ENCODE measurements at places on chromosomes 7 and 10.

GRCh38 chr7:42012786-42013360 lies 224.1 kb downstream of the GLI3 start:
- DNase-seq = no peak

GRCh38 chr10:62492012-62492869 lies 118.1 kb downstream of the ZNF365 start:
- no peak for DNase-seq

DNA sequence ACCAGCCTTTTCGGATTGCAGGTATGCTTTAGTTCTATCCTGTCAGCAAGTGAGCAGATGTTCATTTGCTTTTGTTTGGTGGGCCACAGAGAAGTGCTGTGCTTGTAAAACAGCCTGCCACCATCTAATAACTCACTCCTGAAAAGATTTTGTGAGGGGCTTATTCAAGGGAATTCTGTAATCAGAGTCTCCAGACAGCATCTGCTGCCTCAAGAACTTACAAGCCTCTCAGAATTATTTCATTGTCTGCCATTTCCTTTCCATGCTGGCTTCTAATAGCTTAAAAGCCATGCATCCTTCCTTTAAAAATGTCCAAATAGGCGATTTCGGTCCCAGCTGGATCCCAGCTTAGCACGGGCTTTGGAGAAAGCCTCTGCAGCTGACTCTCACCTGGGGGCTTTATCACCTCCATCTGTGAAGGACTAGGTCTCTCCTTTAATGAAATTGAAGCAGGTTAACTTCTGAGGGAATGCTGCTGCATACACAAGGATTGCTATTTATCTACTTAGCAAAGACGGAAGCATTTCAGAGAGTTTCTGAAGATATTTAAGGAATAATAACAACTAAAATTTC lies 48.0 kb downstream of the MALRD1 start:
- DNase-seq = no peak

GRCh38 chr10:89523274-89523673 lies 12.1 kb downstream of the SLC16A12 start:
- DNase-seq = no peak

DNA sequence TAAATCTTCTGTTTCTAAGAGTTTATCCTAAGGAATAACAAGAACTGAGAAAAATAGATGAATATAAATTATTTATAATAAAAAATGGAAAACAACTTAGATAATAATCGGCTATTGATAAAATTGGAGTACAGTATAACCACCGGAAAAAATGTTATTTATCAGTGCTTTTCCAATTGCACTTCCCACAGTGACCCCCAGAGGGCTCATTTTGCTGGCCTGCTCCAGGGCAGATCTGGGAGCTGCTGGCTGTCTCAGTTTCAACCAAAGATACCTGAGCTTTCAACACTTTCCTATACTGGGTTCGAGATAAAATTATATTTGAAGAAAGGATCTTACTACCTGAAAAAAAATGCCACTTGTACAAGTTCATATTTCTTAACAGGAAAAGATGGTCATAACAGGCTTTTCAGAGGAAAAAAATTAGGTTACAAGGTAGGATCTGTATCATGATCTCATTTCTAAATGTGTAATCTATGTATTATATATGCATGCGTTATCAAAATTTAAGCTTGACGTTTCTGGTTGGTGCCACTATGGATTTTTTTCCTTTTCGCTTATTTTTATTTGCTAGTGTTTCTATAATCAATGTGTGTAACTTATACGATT lies 165.7 kb downstream of the NPSR1 start:
- peak; percentile 57 for DNase-seq

DNA sequence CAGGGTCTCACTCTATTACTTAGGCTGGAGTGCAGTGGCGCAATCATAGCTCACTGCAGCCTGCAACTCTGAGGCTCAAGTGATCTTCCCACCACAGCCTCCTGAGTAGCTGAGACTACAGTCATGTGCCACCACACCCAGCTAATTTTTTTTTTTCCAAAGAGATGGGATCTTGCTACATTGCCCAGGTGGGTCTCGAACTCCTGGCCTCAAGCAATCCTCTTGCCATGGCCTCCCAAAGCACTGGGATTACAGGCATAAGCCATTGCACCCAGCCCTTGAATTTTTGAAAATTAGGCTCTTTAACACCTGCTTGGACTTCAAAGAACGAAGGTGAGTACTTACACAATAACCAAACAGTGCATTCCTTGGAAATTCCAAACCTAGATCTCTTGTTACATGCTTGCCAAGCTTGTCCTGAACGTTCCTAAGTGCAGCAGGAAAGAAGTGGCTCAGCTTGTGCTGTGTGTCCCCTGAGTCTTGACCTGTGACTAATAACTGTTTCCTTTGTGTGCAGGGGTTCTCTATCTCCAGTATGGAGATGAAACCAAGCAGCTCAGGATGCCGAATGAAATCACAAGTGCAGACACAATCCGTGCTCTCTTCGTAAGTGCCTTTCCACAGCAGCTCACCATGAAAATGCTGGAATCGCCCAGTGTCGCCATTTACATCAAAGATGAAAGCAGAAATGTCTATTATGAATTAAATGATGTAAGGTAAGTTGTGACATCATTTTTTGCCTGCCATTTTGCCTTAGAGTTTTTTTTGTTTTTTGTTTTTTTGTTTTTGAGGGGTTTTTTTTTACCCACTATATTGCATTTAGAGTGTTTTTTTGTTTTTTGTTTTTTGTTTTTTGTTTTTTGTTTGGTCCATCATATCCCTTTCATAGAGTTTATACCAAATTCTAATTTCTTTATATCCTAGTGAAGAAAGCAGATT lies 223.8 kb downstream of the KIAA1217 start:
- DNase-seq = no peak

DNA sequence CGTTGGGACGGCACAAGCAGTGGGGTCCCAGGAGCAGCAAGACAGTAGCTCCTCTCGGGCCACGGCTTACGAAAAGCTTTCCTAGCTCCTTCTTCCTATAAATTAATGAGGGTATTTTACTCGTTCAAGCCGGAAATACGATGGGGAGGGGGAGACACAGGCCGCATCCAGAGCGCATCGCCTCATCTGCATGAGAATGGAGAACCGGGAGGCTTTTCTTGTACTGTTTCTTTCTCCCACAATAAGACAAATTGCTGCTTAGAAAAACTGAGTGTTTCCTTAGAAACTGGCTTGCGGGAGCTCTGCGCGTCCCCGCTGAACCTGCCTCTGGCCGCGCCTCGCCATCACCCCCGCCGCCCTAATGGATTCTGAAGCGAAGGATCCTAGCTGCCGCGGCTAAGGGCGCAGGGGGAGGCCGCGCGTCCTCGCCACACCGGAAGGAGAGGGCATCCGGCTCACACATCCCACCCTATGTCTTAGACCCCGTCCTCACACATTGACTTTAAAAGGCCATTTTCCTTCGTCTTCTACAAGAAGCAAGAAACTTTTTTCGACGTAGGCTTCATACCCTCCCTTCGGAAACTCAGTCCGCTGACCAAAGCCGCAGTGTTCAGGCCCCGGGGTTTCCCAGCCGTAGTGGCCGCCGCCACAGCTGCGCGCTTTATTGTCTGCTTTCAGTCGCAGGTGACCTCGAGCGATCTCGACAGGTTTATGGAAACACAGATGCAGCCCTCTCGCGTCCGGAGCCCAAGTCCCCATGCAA lies 8.8 kb downstream of the NXPH1 start:
- no peak for DNase-seq

GRCh38 chr10:123148414-123149161 lies 652 bp downstream of the HMX2 start:
- peak; percentile 34 for DNase-seq

GRCh38 chr10:19048891-19049290 lies 290 bp downstream of the MALRD1 start:
- no peak for DNase-seq

GRCh38 chr7:130397051-130397757 lies 16.9 kb downstream of the CPA1 start:
- DNase-seq = no peak

DNA sequence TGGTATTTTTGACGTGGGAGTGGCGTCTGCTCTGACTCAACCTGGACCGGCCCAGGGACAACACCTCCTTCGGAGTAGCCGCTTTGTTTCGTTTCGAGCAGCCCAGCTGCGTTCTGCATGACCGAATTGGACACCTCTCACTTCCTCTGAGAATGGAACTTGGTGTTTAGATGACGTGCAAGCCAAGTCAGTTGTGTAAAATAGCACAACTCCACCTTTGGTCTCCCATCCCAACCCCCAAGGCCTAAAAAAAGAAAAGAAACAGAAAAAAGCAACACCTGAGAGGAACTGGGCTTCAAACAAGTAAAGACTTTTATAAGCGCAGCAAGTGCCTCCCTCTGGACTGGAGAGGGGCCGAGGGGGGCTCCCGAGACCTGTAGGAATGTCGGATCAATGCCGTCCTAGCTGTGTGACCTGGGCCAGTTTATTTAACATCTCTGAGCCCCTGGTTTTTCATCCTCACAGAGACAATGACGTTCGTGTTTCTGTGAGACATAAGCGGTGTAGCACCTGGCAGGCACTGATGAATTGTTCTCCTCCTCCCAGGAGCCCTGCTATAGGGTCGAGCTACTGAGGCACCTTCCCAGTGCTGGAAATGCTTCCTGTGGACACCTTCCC lies 52.0 kb upstream of the SMNDC1 start:
- no peak for DNase-seq

GRCh38 chr7:131161103-131161502 lies 166.6 kb upstream of the MKLN1 start:
- no peak for DNase-seq

GRCh38 chr7:13998866-13999265 lies 9.4 kb upstream of the ETV1 start:
- DNase-seq = no peak

DNA sequence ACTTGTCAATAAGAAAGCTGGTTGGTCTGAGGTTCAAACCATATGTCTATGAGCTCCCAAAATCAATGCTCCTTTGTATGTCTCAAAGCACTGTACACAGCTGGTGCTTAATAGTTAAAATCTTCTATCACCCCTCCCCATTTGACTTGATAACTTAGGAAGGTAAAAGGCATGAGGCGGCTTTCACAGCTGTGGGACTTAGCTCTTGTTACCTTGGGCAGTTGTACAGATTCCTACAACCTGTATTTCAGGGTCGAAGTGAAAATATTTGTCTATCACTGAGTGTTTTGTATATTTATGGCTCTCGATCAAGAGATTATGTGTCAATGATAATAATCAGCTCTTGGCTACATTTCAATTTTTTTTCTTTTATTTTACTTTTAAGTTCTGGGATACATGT lies 992 bp upstream of the KIFBP start:
- no peak for DNase-seq

GRCh38 chr10:116737627-116738327 lies 4.6 kb downstream of the HSPA12A start:
- DNase-seq = no peak

- no peak for DNase-seq
Measured at GRCh38 chr7:5767066-5767465, 14.4 kb downstream of the RNF216 start.

GRCh38 chr10:1520909-1521565 lies 216.3 kb downstream of the ADARB2 start:
- DNase-seq = no peak

DNA sequence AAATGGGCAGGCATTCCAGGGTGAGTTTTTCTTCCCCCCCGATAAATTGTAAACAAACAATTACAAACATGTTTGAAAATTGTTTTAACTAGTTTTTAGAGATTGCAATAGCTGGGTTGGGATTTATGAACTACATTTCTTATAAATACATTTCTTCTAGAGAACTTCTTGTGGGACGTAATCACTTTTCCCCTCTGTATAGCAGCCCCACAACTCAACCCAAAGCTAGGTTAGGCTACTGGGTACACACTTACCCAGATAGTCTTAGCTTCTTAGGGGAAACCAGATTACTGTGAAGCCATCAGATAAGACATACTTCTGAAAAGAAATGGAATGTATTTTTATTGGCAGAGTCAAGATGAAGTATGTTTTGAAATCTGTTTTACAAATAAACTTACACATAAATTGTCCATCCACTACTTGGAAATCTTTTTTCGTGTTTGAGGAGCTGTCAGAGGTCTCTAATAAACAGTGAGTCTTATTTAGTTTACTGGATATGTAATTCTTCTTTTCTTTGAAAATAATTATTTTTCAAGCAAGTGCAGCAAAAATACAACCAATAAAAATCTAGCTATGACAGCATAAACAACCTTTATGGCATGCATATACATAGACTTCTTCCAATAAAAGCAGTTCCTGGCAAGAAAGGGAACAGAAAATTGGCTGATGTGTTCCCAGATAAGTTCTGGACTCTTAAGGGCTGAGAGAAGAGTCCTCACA lies 8.0 kb upstream of the GLRX3 start:
- no peak for DNase-seq

DNA sequence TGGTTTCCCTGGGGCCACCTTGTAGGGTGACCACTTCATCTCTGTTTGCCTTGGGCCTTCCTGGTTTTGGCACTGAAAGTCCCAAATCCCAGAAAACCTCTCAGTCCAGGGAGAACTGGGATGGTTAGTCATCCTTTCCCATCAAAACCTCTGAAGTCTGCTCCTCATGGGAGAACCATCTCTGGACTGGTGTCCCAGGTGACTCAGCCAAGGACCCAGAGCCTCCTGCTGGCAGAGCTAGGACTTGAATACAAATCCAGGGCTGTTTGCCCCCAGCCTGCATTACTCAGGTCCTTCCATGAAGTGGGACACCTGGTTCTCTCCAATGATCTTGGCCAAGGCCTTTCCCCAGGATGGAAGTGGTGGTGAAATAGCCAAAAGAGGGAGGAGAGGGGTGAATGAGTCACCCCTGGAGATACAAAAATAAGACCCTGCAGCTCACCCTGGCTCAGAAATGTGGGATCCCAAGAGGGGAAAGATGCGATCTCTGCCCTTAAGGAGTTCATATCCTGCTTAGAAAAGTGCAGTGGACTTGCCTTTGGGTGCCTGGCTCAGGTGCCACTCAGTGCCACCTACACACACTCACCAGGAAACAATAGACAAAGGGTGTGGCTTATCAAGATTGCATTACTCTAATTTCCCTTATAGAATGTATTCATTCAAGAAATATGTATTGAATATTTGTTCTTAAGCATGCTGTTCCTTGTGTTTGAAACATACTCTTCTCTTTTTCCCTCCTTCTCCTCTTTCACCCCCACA lies 22.0 kb downstream of the ADRA2A start:
- no peak for DNase-seq

- DNase-seq = no peak
Measured at GRCh38 chr7:119963654-119964053, 309.3 kb upstream of the KCND2 start.

All from AG08396 (cell line).